Activated CD8-positive, alpha-beta T cell treated with anti-CD3 and anti-CD28 coated beads for 36 hours (primary cell): ENCODE measurements at places on chromosomes 2 and 18. TPM values are rescaled to one million over a fixed set of nuclear protein-coding genes. Genes with fewer than 3 reads are reported as not detected.

GRCh38 chr2:33021542-33022227, 74.9 kb downstream of the LTBP1 start:
- no peak for DNase-seq

GRCh38 chr2:30136764-30137444, 9.9 kb upstream of the YPEL5 start:
- no peak for DNase-seq

DNA sequence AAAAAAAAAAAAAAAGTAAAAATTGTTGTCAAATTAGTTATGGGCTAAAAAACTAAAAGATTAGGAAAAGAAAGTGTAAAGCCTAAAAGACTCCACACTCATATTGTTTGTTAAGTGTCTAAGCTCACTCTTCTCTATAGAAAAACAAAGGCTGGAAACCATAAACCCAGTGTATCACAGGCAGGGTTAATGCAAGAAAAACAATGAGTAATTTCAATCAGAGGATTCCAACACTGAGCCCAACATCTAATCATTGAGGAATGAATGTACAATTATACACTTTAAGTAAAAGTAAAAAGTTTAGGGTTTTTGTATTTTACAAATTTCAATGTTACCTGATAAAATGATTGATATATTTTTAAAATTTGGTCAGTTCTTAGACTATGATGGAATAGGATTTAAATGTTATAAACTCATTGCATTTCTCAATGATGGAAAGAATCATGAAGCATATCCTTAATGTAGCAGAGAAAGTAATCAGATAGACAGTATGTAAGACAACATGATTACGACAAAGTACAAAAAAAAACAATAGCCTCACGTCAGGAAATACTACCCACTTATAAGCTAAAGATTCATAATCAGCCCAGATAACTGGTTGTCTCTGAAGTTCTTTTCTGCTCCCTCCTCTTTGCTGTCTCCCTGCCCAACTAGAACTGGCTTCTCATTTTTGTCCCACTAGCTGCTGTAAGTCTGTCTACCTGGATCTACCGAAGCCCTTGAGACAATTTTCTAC, 44.5 kb upstream of the SP3 start:
- no peak for DNase-seq

GRCh38 chr18:70641156-70641775, 352.4 kb downstream of the SOCS6 start:
- no peak for DNase-seq

GRCh38 chr2:174027956-174028355, 62.8 kb upstream of the SP3 start:
- no peak for DNase-seq

DNA sequence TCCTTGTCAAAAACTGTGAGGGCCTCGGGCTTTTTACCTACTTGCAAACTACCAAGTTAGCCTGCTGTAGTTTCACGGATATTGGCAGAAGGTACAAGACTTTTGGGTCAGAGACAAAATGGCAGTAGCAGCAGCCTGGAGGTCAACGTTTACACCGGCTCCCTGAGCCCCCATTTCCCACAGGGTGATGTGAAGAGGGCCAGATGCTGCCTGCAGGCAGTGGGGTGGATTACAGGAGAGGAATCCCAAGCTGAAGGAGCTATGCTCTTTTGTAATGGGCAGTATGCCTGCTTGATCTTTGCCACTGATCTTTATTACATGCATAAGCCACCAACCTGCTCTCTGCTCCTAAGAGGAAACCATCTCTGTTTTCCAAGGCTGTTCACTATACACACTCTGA, 29.5 kb upstream of the SP5 start:
- no peak for DNase-seq

- no peak for DNase-seq
Measured at GRCh38 chr2:189350540-189351209, 90.6 kb upstream of the WDR75 start.

- DNase-seq, result no peak
Measured at GRCh38 chr2:112204411-112204810, 50.4 kb downstream of the ZC3H8 start.

Gene STPG4
- not detected for total RNA-seq
